WERI-Rb-1 (cell line): ENCODE measurements at places on chromosomes 13 and 19.
A peak's percentile ranks its signal among the peaks of the same experiment; 100 is the strongest.

DNA sequence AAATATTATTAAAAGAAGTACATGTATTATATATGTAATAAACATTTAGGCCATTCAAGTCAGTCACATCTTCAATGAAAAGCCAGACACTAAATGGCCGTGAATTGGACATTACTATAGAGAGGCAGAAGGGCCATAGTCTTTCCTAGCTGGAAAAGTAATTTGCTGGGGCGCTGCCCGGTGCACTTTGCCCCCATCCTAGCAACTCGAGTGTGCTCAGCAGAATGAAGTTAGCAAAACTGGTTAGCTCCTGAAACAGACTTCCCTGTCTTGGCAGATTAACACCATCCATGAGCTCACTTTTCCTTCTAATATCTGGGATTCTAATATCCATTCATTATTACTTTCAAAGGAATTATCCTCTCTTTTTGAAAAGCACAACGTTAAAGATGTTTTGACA is 2.8 kb upstream of the SPRYD7 start:
- no peak for DNase-seq

GRCh38 chr19:6271721-6272410 is 7.9 kb downstream of the MLLT1 start:
- peak; percentile 46 for DNase-seq

- DNase-seq, result no peak
These were observed 1427.0 kb upstream of the MIR17HG start for GRCh38 chr13:89920461-89920860.

DNA sequence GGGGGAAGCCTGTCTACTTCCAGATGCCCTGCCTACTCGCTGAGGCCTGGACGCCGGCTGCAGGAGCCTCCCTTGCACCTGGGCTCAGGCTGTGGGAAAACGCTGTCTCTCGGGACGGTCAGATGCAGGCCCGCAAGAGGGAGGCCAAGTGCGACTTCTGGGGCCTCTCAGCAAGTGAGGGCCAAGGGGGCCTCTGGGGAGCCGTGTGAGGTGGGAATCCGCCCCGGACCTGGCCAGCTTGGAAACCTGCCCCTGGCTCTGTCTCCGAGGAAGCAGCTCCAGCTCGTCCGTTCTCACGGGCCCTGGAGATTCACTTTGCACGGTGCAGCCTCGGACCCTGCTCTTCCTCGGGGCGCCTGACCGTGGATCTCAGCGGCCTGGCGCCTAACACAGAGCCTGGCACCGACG is 11.4 kb upstream of the CRTC1 start:
- no peak for DNase-seq

DNA sequence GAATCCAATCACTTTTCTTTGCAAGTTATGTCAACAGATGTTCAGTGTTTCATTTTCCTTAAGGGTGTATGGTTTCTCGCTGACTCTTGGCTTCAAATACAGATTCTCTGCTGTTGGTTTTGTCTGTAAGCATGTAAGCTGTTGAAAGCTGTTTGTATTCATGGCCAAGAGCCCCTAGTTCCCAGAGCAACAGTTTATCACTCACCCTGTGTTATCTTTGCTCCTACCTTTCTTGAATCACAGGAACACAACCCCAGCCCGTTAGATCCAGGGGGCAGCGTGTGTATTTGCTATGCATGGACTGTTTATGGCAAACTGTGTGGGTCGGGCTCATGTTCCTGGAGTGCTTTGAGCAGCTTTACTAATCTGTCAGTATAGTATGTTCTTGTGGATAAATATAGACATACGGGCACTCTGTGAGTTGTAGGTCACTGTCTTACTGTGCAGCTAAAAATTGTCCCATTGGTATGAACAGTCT is 28.9 kb downstream of the FRY start:
- peak; percentile 14 for DNase-seq

- DNase-seq, result no peak
These were observed 6.7 kb downstream of the ZNF565 start for GRCh38 chr19:36207605-36208252.

DNA sequence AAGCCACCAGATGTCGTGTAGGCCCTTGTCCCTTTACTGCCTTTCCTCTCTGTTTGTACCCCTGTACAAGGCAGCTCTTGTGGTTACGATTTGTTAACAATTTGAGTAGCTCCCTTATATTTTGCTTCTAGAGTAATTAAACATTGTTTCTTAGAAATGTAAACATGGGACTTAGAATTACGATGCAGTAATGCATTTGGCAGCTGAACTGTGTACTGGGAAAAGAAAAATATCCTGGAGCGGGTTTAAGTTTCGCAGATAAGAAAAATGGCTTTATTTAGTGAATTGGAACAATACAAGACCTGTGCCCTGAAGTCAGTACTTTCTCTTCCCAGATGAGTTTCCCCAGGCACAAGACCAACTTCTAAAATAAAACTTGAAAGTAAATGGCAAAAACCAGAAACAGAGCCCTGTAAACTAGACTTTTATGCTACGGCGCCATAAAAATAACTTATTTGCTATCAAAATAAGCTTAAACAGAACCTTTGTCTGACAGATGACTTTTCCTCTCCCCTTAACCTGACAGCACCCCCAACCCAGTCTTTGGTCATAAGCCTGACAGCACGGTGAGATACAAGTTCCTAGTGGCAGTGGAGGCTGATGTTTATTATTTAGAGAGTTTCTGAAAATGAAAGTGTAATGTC is 63.0 kb downstream of the LRCH1 start:
- no peak for DNase-seq

DNA sequence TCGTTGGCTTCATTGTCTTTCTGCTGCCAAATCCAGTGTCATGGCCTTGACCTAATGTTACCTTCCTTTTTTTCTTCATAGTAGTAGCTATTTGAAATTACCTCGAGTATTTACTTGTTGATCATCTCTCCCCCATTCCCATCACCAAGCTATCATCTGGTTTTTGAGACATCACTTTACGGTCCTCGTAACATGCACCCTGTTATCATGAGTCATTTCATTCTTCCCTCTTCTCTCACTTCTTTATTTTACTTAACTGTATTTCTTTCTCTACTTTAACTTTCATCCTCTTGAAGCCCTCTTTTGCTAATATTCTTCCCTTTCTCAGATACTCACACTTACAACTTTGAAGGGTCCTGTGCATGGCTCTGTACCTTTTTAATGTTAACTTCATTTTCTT is 31.8 kb downstream of the TPP2 start:
- no peak for DNase-seq

DNA sequence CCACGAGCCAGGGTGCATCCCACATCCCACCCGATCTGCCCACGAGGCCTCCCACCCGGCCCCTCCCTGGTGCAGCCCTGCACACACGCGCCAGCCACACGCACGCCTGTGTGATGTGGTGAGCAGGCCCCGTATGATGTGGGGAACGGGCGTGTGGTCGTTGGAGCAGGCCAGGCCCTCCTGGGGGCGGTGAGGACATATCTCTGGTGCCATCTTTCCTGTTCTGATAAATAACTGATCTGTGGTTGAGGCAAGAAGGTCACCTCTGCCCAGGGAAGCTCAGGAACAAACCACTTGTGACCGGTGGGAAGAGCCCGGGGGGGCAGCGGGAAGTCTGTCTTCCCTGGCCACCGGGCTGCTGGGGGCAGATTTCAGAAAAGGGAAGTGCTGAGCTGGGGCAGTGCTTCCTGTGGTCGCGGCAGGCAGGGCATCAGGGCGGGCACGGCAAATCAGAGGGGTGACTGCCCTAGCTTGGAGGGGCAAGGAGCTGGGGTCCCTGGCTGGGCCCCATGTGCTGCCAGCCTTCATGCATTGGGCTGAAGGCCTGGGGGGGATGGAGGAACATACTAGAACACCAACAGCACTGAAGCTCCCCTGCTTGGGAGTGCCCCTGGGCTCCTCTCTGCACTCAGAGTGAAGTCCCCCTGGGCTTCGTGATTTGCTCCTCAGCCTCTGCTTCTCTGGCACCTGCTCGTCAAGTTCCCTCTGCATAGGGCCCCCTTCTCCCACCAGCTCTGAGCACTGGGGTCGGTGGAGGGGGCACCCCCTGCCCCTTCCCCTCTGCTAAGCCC is 35.2 kb upstream of the SLC7A10 start:
- no peak for DNase-seq

GRCh38 chr13:52642131-52642530 is at the start of gene HNRNPA1L2:
TSS of gene HNRNPA1L2 (plus strand) at chr13:52642431. CDS start at chr13:52642493, 62 bp downstream.
- DNase-seq, result no peak

GRCh38 chr13:107650081-107650701 is 565.1 kb downstream of the LIG4 start:
- peak; percentile 87 for DNase-seq

DNA sequence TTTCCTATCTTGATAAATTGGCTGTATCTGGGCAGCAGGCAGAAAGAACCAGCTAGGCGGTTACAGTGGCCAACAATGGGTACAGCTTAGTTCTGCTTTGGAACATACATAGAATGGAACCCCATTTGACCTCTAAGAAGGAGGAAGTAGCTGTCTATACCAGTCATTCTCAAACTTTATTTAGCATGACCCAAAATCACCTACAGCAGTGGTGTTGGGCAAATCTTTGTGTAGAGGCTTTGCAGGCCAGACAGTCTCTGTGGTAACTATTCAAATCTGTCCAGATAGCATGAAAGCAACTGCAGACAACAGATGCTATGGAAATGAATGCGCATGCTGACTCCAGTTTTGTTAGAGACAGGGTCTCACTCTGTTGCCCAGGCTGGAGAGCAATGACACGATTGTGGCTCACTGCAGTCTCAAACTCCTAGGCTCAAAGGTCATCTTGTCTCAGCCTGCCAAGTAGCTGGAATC is 12.0 kb upstream of the KCNC3 start:
- DNase-seq, result no peak

DNA sequence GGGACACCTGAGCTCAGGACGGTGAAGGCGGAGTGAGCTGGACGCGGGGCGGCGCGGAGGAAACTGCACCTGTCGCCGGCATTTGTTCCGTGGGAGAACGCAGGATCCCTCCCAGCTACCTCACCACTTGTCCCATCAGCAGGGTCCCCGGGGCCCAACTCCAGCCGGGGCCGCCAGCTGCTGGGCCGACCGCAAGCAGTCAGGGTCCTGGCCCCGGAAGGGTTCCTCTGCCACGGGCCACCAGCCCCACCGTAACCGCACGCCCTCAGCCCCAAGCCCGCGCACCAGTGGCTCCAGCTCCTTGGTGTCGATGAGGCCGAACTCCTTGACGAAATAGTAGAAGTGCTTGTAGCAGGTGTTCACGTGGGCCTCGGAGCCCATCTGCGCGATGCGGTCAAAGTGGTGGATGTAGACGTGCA is 19.6 kb downstream of the MOB3A start:
- DNase-seq, result no peak

- DNase-seq, result peak; percentile 98
These were observed 1.4 kb downstream of the PEG3 start for GRCh38 chr19:56838909-56839651.

GRCh38 chr13:49098198-49098597 is 121.9 kb upstream of the MLNR start:
- no peak for DNase-seq

DNA sequence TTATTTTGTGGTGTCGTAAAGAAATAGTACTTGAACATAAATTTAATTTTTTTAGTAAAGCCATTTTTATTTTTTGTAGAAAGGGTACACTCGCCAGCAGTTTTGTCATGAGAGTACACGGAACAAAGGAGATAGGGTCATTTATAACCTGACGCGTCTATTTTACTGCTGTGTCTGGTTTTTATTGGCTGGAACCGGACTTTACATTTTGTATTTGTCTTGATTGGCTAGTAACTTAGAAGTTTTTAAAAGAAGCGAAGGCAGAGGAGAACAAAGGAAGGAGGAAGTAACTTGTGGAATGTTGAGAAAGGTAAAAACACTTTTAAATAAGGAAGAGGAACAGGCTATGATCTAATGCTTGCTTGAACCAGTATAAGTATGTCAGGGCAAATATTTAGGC is 43.5 kb downstream of the TRPM4 start:
- no peak for DNase-seq

DNA sequence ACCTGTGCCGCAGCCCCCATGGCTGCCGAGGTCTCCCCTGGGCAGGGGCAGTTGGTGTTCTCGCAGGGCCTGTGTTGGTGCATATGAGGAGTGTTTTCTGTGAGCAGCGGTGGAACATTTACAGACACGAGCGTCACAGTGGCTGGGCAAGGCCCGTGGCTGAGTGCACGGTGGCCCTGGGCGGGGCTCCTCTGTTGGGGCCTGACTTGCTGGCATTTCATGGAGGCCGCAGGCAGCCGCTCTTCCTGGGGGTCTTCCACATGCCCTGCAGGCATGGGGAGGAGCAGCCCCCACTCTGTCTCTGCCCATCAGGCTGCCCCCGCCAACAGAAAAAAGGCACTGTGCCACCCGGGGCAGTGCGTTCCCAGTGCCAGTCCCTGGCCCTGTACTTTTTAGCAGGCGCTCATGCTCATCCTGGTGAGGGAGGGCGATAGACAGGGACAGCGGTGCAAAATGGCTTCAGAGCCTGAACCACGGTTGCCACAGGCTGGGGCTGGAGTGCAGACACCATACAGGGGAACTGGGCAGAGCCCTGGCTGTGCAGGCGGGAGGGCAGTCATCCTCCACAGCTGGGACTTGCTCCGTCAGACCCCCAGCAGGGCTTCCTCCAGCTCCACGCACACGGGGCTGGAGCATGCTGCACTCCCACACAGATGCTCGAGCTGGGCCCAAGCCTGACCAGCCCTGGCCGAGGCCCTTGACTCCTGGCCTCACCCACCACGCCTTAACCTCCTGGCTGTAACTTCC is 23.5 kb downstream of the TFDP1 start:
- no peak for DNase-seq

DNA sequence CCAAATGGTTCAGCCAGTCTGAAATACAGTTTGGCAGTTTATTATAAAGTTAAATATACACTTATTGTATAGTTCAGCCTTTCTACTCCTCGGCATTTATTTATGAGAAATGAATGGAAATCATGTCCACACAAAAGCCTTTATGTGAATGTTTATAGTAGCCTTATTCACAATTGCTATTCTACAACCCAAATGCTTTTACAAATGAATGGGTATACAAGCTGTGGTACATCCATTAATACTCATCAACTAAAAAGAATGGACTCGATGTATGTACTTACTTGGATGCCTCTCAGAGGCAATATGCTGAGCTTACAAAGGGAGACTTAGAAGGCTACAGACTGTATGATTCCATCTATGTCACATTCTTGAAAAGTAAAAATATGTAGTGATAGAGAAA is 150.7 kb downstream of the NBEA start:
- no peak for DNase-seq

DNA sequence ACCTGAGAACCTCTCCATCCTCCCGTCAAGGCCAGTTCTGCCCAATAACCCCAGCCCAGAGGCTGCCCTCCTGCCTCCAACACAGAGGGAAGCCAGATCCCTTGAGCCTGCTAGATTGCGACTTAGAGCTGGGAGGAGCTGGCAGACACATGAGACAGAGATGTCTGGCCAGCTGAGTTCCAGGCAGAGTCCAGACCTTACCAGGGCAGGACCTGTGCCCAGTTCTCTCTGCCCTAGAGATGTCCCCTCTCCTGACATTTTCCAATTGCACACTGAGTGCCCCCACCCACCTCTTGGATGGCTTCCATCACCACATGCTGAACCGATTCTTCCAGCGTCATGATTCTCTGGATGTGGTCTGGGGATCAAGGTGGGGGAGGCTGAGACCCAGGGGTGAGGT is 3.0 kb downstream of the HOOK2 start:
- no peak for DNase-seq

GRCh38 chr19:3033595-3034405 is 4.7 kb upstream of the TLE2 start:
- DNase-seq, result no peak

GRCh38 chr13:102401265-102401664 is 583 bp downstream of the FGF14 start:
- DNase-seq, result no peak
